ENCODE measurements at places on chromosomes 16 and 17.

GRCh38 chr17:6376931-6377361, 58.0 kb downstream of the AIPL1 start:
- peak; percentile 21 for DNase-seq

DNA sequence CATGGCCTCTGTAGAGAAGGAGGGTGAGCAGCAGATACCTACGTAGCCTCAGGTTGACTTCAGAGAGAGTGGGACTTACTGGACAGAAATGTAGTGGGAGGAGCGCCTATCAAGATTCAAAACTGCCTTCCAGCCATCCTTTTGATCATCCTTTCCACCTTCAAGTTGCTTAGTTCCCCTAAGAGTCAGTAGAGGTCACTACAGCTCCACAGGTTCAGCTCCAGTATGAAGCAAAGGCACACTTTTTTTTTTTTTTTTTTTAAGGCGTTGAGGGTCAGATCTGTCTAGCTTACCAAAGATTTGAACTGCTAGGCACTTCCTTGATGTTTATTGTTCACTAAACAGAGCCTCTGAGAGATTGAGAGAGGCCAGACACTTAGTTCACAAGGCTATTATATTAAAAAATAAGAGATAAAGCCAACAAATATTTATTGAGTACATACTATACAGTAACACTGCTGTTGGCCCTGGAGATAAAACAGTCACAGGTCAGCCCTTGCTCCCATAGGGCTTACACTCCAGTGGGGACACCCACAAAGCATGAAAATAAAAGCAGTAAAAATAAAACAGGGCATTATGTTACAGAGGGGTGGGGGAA, 3.1 kb downstream of the RNF227 start:
- DNase-seq, result peak; percentile 80

- DNase-seq, result no peak
Measured at GRCh38 chr17:20926532-20926931, 116.3 kb downstream of the USP22 start.

GRCh38 chr16:70753228-70753627, 47.7 kb downstream of the VAC14 start:
- no peak for DNase-seq

DNA sequence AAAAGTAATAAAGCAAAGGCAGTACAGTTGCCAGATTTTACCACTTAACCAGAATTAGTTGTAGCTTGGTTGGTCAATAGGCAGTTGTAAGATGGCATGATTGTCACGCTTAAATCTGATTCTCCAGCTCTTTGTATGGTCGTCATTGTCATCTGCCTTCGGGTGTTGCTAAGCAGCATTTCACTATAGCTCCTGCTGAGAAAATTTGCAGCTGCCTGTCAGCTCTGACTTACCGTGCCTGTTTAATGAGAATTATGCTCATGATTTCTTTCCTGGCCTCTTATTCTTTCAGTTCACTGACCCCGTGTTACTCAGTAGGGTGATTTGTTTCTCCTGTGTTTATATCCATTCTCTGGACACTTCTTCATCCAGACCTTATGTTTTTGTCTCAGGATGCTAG, 66.7 kb downstream of the TANGO6 start:
- no peak for DNase-seq

DNA sequence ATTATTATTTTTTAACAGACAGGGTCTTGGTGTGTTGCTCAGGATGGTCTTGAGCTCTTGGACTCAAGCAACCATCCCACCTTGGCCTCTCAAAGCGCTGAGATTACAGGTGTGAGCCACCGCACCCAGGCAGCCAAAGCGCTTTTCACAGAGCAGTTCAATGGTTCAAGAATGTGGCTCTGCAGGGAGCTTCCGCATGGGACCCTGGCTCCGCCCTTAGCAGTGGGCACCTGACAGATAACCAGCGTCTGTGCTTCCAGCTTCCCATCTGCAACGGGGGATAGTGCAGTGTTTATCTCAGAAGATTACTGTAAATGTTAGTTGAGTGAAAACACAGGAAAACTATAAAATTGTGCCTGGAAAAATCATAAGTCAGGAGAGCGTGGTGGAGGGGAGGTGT, 99.4 kb downstream of the KCNJ12 start:
- no peak for DNase-seq

DNA sequence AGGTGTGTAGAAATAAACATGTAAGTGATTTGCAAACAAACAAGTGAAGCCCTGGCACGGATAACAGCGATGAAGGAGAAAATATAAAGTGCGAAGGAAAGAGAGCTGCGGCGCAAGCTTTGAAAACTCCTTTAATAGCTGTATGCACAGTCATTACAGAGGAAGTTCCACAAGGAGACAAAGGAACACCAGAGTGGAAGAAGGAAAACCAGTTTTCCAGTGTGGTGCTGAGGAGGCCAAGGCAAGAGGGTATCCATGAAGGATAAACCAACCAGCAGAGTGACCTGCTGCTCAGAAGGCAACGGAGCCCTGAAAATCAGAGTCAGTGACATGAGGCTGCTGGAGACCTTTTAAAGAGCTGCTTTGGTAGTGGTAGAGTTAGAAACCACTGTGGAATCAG, 24.4 kb downstream of the METTL16 start:
- no peak for DNase-seq

DNA sequence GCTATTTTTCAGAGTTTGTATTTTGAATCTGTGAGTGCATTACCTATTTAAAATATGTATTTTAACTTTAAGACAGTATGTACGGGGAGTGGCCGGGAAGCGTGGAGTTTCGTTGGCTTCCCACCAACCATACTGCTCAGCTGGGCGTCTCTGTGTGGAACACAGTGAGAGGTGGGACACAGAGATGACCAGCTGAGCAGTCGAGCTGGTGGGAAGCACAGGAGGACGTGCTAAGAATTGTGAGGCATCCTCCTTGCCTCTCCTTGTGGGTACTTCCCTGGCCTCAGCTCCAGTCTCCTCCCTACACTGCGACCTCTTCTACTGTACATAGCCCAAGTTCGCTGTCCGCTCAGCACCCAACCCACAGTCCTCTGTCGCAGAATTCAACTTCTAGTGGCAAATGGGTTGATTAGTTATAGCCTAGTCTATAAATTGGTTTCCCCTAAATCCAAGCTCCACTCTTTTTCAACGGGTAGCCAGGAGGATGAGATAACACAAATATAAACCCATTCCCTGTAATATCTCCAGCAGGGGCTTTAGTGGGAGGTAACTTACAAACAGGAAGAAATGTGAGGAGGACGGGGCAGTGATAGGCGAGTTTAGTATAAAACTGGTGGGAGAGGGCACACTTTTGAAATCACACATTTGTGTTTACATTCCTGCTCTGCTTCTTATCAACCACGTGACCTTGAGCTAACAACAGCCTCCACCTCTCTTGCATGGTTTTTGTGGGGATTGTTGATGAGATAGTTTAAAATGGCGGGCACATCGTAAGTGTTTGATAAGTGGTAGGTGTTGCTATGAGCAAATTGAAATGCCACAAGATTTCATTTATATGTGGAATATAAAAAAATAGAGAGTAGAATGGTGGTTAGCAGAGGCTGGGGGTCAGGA, 211.9 kb upstream of the HS3ST3A1 start:
- DNase-seq, result no peak

DNA sequence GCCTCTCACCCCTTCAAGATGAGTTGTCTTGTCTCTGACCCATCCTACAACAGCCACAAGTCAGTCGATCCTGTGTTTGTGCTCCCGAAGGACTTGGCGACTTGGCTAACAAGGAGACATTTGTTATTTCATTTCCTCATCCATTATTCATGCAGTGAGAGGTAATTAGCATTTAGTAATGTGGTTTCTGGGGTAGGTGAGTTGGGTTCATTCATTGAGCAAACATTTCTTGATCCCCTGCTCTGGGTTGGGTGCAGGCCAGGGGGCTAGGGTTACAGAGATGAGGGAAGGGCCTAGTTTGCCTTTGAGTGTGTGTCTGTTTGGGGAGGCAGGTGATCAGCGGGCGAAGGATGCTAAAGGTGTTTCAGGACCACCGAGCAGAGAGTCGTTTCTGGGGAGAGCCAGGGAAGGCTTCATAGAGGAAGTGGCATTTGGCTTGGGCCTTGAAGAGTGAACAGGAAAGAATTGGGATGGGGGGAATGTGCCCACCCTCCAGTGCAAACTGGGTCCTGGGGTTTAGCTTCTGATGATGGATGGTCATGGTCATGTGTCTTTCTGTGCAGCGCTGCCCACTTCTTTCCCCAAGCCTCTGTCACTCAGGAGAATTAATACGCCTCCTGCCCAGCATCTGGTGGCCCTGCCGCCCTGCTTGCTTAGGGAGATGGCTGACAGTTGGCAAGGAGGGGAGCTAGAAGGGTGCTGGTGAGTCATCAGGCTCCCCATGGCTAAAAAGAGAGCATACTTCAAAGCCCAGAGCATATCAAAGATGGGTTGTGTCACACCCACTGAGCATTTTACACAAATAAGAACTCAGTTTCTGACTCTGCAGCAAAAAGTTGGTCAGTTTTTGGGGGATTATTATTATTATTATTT, 38.5 kb downstream of the MSI2 start:
- DNase-seq, result peak; percentile 60

DNA sequence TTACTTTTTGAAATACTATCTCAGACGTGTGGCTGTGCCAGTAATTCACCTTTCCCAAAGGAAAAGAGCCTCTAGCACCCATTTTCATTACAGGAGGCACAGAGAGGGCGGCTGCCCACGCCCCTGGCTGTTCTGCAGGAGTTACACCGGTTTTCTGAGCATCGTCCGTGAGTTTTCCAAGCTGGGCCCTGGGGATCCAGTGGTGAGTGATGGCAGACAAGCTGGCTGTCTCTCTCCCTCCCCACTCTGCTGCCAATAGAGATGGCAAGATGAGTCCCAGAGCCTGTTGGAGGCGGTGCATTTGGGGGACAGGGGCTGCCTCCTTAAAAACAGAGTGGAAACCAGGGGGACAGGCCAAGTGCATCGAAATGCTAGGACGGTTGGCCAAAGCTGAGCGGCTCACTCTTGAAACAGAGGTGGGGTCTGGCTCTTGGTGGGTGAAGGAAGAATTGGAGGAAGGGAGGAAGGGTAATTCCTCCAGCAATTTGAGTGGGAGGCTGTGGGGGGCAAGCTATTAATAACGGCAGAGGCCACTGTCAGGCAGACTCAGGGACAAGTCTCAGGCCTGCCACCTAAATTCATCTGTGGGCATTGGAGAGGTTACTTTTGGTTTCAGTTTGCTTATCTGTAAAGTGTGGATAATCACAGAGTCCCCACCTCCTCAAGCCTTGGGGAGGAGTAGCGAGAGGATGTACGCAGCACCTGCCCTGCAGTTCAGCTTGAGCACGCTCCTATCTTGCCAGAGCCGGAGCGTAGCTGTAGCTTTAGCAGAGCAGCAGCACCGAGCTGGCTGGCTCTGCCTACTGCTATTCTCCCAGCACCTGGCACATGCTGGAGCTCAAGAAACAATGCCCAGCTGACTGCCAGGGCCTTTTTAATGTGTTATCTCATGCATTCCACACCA, 7.5 kb upstream of the NOS2 start:
- DNase-seq, result peak; percentile 6

- DNase-seq, result no peak
Measured at GRCh38 chr16:54237-54581, 581 bp downstream of the SNRNP25 start.

DNA sequence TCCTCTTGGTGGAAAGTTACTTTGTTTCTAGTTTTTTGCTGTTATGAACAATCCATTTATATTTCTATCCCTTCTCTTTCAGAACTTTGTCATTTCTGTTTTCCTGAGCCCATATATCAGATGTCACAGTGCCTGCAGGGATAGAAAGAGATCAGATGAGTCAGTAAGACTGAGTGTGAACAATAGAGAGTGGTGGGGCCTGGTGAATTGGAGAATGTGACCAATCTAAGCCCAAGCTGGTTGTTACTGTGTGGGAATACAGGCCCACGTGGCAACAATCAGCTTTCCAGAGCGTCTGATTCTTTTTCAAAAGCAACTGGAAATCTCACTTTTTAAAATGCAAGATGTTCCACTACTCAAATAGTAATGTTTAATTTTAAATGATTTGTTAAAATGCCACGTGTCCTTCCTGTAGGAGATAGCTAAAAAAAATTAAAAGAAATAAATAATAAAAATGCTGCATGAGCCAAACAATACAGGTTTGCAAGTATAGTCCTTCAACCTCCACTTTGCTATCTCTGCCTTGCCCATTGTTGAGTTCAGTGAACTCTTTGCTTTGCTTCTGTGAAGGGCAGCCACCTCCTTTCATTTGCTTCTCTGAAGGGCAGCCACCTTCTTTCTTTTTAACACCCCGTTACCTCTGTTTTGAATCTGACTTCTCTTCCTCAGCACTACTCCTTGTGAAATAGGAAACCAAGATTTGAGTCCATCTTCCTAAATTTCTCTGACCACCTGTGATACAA, 9.6 kb downstream of the DCTN5 start:
- DNase-seq, result no peak

- no peak for DNase-seq
Measured at GRCh38 chr17:65323049-65323448, 185.9 kb downstream of the RGS9 start.

DNA sequence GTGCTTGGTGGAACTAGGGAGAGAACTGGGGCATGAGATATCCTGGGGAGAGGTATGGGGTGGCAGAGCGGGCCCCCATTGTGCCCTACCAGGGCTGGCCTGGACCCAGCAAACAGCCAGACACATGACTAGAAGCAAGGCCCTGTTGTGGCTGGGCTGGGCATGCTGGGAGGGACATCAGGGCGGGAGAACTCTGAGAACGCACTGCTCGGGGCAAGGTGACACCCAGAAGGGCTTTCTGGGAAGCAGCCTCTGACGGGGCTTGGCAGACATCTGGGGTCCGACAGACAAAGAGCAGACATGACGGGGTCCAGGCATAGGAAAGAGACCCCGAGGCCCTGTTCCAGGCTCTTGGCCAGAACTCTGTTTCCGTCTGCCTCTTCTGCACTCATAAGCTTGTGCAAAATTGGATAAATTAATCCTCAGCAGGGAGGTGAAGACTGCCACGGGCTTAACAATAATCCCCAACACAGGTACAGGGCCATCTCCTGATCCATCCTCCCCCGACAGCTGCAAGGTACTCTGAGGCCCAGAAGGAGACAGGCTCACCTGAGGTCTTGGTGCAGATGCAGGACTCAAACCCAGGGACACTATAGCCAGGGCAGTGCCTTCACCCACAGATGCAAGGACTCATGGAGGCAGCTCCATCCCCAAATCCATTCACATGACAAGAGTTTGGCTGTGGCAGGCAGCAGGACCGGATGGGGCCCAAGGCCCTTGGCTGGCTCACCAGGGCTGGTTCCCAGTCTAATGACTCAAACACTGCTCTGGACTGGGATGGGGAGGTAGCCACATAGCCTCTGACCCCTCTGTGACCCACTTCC, 5.4 kb downstream of the SREBF1 start:
- DNase-seq, result no peak

- peak; percentile 34 for DNase-seq
Measured at GRCh38 chr17:1829216-1829591, 498 bp downstream of the SMYD4 start.

- no peak for DNase-seq
Measured at GRCh38 chr17:8123695-8124349, at the start of gene HES7. HES7 (minus strand) TSS chr17:8124106; CDS start chr17:8124084, 22 bp downstream.

- no peak for DNase-seq
Measured at GRCh38 chr17:71337938-71338337, 782.9 kb upstream of the SOX9 start.

GRCh38 chr17:14552306-14552705, 251.4 kb downstream of the HS3ST3B1 start:
- no peak for DNase-seq

- DNase-seq, result no peak
Measured at GRCh38 chr16:67872131-67872630, 671 bp upstream of the EDC4 start.

GRCh38 chr17:22570144-22570845, 878.0 kb downstream of the KCNJ18 start:
- DNase-seq, result no peak

- DNase-seq, result no peak
Measured at GRCh38 chr17:44837196-44837595, 7.1 kb upstream of the GJC1 start.
